Activated CD4-positive, alpha-beta T cell treated with anti-CD3 and anti-CD28 coated beads, Interleukin-2, Interleukin-6, amounts not matched to agents 100 ng/mL and 50 ng/mL, durations not matched to agents 16 hours and 8 hours (primary cell): ENCODE measurements at places on chromosomes 6 and 20.

- DNase-seq: no peak
Observed at GRCh38 chr6:41596807-41597206, 41.5 kb upstream of the MDFI start.

GRCh38 chr6:151494936-151495320, 1.1 kb downstream of the CCDC170 start:
- DNase-seq: no peak

GRCh38 chr20:56860413-56860812, 231.3 kb downstream of the TFAP2C start:
- DNase-seq: no peak

- DNase-seq: no peak
Observed at GRCh38 chr20:1324598-1325172, 4.3 kb downstream of the SDCBP2 start.

DNA sequence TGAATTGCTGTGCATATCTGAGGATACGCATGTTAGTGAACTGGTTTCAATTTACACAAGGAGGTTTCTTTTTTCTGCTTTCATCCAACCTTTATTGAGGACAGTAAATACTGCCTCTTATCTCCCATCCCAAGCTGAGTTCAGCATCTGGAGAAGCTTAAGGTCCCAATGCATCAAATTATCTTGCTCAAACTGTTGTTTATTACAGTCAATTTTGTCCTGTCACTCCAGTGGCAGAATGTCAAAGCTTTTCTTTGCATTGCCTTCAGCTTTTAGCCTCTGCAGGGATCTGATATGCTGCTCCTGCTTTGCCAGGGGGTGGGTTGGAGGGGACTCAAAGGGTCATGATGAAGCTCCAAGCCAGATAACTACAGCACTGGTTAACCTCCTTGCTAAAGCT, 435.4 kb upstream of the SOX4 start:
- no peak for DNase-seq

DNA sequence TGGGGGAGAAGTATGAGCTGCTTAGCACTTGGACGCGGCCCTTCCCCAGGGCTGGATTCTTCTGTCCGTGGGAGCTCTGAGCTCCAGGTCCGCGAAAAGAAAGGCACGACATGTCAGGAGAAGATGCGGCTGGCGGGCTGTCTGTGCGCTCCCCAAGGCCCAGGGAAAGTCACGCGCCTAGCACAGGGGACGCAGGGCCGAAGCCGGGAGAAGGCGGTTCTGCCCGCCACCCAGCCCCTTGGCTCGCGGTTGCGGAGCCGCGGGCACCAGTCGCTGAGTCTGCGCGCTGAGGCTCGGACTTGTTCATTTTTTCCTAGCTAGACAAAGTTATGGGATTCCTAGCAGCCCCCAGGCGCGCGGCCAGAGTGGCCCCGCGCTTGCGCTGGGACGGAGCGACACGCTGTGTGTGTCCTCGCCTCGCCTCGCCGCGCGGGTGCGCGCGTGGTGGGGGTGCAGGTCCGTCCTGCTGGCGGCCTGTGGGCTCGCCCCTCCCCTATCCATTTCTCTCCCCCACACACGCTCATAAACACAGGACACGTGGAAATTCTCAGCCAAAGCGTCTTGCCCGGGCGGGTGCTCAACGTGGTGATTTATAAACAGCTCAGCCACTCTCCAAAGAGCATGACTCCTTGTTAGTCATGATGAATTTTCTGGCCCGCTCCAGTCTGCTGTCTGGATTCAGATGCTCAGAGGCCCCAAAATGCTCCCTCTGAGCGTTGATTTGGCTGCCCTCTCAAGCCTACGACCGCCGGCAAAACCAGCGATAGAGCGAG, 1.9 kb upstream of the POU3F2 start:
- DNase-seq: no peak
